Activated CD4-positive, alpha-beta T cell treated with anti-CD3 and anti-CD28 coated beads, Interleukin-2, amount 50 U/mL, for 1 hour (primary cell): ENCODE measurements at places on chromosomes 3 and 15.

DNA sequence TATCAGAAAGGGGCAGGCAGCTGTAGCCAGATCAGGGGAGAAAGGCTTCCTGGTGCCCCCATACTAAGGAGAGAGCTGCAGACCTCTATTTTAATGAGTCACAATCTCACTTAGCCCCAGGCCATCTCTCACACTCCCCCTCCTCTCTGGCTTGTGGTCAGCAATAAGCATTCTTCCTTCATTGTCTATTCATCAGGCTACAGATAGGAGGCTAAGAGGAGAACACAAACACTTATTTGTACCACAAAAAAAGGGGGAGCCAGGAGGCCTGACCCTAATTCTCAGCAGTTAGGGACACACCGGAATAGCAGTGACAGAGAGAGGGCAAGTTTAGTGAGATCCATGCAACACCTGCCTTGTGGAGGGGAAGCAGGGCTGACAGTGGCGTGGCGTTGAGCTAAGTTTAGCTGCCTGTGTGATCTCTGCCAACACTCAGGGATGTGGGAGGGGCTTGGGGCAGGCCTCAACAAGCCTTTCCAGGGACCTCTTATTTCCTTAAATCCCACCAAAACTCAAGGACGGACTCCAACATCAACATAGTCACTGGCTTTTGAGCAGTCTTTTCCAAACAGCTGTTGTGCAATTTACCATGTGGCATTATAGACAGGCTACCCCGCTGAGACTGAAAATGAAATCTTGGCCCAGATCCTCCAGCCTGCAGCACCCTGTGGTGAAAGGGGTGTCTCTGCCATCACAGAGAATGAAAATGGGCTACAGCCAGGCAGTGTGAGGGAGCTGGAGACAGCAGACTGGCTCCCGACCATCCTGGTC is 191.9 kb upstream of the TSC22D2 start:
- DNase-seq = no peak

- DNase-seq = no peak
Measured at GRCh38 chr15:48996276-48996675, 32.6 kb upstream of the SHC4 start.

DNA sequence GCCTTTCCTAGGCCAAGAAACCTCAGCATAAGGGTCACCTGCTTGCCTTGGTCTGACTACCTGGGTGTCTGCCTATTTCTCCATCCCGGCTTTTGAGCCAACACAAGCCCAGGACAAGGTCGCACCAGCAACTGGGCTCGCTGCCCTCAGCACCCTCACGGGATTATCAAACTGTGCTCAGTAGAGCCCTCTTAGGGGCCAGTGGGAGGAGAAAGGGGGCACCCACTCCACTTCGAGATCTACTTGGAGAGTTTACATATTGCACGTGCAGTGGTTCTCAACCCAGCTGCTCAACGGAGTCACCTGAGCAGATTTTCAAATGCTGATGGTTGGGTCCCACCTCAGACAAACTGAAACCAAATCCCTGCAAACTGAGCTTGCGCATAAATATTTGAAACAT is 31.1 kb downstream of the TSPAN3 start:
- DNase-seq = no peak

GRCh38 chr3:52866427-52866826 is 30.9 kb downstream of the STIMATE start:
- no peak for DNase-seq

- no peak for DNase-seq
Measured at GRCh38 chr15:79054350-79054749, 36.2 kb downstream of the RASGRF1 start.
